ENCODE measurements at places on chromosomes 6 and 20.

GRCh38 chr6:55888917-55889316, 13.5 kb upstream of the BMP5 start:
- no peak for DNase-seq

- peak; percentile 67 for DNase-seq
Measured at GRCh38 chr6:161301338-161301737, 27.5 kb upstream of the AGPAT4 start.

DNA sequence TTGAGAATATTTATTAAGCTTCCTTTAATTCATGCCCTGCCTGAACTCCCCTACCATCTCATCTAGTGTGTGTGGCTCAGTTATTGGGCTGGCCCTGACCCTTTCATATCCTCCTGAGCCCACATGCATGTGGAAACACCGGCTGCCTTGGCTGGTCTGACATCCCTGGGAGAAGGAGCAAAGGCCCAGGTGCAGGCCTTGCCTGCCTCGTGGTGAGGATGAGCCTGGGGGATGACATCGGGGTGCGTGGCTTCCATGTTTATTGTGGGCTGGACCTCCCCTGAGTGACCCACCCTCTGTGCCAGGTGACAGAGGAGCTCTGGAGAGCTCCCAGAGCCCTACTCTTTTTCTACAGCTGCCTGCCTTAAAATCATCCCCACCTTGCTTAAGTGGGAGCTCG, 69.1 kb downstream of the FOXA2 start:
- no peak for DNase-seq

GRCh38 chr20:444862-445426, 17.4 kb downstream of the TBC1D20 start:
- DNase-seq: peak; percentile 56

DNA sequence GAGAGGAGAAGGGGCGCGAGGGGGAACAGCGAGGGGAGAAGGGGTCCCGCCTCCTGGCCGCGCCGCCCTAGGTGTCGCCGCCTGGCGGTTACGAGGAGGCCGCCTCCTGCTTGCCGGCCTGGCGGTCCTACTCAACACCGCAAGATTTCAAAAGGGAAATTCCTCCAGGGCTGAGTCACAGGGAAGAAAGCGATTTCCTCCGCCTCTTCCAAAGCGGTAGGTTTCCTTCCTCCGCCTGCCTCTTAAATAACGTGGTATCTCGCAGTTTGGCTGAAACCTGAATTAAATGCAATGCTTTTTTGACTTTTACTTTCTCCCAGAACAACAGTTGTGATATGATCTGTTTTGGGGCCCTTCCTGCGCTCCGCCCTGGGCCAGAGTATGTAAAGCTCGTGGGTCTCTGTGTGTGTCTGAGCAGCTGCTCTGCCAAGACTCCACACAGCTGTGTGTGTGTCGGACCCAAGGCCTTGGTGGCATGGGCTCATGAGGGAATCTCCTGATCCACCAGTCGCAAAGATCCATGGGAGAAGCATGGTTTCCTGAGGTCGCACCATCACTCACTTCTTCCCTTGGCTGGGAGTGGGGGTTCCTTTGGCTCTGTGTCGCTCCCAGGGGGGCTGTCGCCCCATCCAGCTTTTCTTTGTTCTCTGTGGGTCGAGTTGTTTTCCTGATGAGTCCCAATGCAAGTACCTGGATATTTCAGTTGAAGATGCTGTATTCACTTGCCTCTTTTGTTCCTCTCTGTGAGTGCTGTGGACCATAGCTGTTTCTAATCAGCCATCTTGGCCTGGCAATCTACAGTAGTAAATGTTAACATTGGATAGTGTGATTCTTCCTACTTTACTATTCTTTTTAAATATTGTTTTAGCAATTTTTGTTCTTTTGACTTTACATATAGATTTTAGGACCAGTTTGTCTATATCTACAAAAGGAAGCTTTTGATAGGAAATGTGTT, 31.6 kb upstream of the NOTCH4 start:
- peak; percentile 95 for DNase-seq

DNA sequence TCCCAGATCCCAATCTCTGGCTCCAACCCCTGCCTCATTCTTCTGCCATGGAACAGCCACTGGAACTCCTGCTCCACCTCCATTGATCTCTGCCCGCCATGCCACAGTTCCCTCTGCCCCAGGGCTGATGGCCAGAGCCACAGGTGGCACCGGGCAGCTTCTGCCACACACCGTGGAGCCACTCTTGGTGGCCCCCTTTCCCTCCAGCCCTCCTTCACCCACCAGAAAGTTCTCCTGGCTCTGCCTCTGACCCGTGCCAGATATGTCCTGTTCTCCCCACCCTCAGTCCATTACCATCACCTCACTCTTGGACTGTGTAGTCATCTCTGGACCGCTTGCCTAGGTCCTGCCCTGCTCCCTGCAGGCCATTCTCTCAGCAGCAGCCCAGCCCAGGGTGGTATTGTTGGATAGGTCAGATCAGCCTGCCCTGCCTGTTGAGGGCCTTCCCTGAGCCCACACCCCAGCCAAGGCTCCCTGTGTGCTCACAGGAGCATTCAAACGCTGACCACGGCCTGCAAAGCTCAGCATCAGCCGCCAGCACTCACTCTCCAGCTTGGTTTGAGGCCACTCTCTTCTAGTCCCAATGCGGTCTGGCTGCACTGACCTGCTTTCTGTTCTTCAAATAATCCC, 16.8 kb upstream of the SYNDIG1 start:
- no peak for DNase-seq

- no peak for DNase-seq
Measured at GRCh38 chr20:53208110-53208832, 236.1 kb downstream of the TSHZ2 start.

GRCh38 chr6:137783710-137784109, 83.3 kb upstream of the TNFAIP3 start:
- no peak for DNase-seq

DNA sequence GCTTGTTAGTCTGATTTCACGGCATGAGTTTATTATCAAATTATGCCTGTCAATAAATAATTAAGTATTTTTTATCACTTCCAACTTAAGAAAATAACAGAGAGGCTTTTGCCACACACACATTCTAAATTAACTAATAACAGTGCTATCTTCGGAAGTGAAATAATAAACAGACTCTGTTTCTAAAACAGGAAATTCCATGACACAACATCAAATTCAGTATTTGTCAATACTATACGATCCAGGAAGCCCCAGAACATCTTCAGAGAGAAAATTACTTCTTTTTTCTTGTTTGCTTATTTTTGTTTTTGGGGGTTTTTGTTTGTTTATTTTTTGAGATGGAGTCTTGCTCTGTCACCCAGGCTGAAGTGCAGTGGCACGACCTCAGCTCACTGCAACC, 150.7 kb upstream of the PRDM1 start:
- DNase-seq: no peak

- no peak for DNase-seq
Measured at GRCh38 chr6:24249926-24250325, 107.9 kb downstream of the DCDC2 start.

DNA sequence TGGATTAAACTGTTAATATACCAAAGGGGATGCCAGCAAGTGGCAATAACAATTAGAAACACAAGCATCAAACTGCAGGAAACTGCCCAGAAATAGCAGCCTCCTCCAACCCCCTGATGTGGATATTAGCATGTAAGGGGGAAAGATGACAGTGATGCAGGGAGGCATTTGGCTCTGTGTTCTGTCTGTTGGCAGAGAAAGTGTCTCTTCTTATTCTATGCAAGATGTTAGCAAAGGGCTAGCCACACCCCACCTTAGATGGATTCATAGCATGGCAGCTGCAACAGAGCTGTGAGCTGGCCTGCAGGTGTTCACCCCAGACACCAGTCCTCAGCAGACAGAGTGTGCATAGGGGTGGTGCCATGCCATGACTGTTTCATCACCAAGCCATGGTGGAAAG, 38.0 kb downstream of the SCP2D1 start:
- no peak for DNase-seq

GRCh38 chr20:45036044-45036755, 64.7 kb downstream of the KCNS1 start:
- DNase-seq: peak; percentile 53

- DNase-seq: no peak
Measured at GRCh38 chr6:38345586-38345985, 294.1 kb downstream of the BTBD9 start.

- no peak for DNase-seq
Measured at GRCh38 chr20:40427026-40427425, 262.0 kb downstream of the MAFB start.

DNA sequence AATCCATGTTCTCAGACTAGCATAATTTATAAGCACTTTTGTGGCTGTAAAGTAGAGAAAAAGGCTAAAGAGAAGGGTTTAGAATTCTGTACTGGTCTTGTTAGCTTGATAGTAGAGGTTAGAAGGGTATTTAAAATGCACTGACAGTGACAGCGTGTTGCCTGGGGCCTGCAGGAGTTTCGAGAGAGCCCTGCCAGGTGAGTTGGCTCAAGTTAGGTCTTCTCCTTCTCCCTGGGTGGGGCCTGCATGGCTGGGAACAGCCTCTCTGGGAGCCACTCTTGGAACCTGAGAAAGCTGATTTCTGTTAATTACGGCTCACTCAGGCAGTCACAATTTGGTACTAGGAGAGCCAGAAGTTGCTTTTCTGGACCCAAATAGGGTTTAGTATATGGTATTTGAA, 103.7 kb downstream of the ARID1B start:
- DNase-seq: no peak

- DNase-seq: peak; percentile 51
Measured at GRCh38 chr6:93163146-93163545, 256.2 kb downstream of the EPHA7 start.

- DNase-seq: no peak
Measured at GRCh38 chr6:169556758-169557548, 144.9 kb downstream of the WDR27 start.

DNA sequence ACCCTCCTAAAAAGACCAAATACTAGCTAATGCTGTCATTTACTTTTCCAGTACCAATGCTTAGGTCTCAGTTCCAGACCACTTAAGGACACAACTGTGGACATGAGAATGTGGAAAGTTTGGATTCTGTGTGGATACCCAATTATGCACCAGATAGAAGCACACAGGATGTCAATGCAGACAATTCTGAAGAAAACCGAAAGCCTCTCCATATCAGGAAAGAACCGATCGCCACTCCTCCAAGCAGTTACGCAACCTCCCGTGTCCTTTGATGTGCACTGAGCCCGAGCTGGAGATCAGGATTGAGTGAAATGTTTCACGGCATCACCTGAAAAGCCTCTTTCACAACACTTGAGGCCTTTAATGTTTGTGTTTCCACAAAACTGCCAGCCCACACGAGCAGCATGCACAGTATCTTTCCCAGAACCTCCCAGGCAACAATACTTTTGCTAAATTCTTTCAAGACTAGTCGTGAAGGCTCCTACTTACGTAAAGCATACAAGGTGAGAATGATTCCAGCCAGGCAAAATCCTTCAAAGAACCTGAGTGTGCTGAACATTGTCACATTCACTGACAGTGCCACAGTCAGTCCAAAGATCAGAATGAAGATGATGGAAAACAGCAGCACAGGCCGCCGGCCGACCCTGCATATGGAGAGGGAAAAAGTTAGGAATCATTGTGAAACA, 47.0 kb downstream of the SLC22A23 start:
- no peak for DNase-seq

- DNase-seq: no peak
Measured at GRCh38 chr6:130518588-130518987, 152.8 kb downstream of the TMEM200A start.

- no peak for DNase-seq
Measured at GRCh38 chr6:12527339-12527738, 189.2 kb upstream of the PHACTR1 start.

- no peak for DNase-seq
Measured at GRCh38 chr20:36336204-36336603, 30.1 kb downstream of the DLGAP4 start.

- DNase-seq: peak; percentile 14
Measured at GRCh38 chr6:55643861-55644260, 64.9 kb upstream of the HMGCLL1 start.

DNA sequence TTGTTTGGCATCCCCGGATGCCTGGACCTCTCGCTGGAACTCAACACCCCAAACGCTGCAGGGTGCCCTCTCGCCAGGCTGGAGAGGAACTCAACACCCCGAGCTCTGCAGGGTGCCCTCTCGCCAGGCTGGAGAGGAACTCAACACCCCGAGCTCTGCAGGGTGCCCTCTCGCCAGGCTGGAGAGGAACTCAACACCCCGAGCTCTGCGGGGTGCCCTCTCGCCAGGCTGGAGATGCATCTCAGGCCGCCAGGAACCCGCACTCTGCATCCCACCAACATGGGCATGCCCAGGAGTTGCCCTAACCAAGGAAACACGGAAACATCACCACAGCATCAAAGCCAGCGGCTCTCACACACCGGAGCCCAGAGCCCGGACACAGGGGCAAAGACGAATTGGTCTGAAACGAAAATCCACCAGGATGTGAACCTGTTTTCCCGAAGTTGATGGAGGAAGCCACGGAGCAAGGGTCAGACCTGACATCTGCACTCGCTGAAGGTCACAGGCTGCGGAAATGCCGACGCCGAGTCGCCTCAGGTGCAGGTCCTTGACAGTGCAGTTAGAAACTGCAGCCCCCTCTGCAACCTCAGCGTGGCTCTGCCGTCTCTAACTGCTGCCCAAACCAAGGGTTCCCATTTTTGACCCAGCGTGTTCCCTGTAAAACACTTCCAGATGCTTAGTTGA, 37.5 kb downstream of the DLL1 start:
- no peak for DNase-seq

DNA sequence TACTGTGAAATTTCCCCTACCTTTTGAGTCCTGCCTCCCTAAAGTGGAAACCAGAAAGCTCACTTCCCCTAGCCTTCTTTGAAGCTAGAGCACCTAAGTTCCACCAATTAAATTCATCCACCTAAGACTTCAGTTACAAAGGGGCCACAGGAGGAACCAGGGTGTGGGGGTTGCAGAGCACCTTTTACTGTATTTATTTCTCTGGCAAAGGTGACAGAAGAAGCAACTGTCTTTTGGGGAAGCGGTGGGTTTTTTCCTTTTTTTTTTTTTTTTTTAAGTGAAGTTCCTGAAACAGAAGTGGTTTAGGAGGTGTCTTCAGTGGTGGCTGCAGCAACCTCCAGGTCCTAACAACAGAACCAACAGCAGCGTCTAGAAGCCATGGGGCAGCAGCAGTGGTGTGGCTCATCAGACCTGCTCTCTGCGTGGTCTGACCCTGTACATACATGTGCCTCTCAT, 13.1 kb downstream of the PSMB9 start:
- no peak for DNase-seq

DNA sequence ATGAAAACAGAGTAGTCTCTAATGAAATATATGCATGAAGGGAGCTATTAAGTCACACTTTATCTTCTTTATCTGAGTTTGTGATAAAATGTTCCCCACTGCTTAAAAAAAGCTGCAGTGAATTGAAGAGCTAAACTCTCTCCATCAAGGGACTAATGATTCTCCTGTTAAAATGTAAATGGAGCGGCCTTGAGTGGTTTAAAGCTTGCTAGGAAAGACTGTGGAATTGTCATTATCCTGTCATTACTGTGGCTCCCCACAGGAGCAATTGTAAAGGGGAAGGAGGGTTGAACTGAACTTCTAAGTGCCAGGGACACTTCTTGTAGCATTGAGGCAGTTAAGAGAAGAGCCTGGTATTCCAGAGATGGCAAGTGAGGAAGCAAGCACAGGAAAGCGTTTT, 17.3 kb upstream of the CNR1 start:
- DNase-seq: no peak

GRCh38 chr20:59064214-59064722, 21.7 kb upstream of the PRELID3B start:
- no peak for DNase-seq

GRCh38 chr6:166419717-166420116, 37.0 kb upstream of the MPC1 start:
- DNase-seq: no peak
